ENCODE measurements at places on chromosomes 3 and 15. TPM values are rescaled to one million over a fixed set of nuclear protein-coding genes. Genes with fewer than 3 reads are reported as not detected.

- H3K4me1 ChIP-seq, result no peaks in the 10 kb centered on the region
- H3K36me3 ChIP-seq, result no peaks in the 10 kb centered on the region
- no peak for DNase-seq
- H3K27me3 ChIP-seq, result no peaks in the 10 kb centered on the region
- H3K4me3 ChIP-seq, result no peak overlapping the region
Observed at GRCh38 chr3:73216310-73216709, 154.9 kb downstream of the EBLN2 start.

DNA sequence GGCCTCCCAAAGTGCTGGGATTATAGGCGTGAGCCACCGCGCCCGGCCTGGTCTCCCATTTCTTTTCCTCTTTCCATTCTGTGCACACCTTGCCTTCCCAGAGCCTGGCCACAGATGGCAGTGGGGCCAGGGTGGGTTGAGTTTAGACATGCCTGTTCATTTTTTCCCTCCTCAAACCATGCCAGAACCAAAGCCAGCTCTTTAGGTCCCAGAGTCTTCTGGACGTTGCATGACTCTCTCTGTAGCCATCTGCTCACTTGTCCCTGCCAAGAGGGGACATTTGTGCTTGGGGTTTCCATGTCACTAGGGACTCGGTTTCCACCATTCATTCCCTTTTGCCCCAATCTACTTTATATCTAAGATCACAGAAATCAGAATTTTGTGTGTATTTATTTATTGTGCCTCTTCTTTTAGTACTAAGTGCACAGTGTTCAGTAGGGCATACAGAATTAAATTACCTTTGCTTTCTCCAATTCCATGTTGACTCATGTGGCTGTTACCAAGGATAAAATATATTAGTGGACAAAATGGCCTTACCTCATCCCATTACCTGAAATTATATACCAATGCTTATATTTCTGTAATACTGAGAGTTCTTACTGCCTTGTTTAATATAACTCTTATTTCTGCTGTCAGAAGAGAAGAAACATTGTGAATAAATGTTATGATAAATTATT is 49.6 kb downstream of the USP13 start:
- H3K4me1 ChIP-seq, result no peaks in the 10 kb centered on the region
- no peaks in the 10 kb centered on the region for H3K27me3 ChIP-seq
- no peak overlapping the region for H3K27ac ChIP-seq
- no peak overlapping the region for H3K4me3 ChIP-seq

DNA sequence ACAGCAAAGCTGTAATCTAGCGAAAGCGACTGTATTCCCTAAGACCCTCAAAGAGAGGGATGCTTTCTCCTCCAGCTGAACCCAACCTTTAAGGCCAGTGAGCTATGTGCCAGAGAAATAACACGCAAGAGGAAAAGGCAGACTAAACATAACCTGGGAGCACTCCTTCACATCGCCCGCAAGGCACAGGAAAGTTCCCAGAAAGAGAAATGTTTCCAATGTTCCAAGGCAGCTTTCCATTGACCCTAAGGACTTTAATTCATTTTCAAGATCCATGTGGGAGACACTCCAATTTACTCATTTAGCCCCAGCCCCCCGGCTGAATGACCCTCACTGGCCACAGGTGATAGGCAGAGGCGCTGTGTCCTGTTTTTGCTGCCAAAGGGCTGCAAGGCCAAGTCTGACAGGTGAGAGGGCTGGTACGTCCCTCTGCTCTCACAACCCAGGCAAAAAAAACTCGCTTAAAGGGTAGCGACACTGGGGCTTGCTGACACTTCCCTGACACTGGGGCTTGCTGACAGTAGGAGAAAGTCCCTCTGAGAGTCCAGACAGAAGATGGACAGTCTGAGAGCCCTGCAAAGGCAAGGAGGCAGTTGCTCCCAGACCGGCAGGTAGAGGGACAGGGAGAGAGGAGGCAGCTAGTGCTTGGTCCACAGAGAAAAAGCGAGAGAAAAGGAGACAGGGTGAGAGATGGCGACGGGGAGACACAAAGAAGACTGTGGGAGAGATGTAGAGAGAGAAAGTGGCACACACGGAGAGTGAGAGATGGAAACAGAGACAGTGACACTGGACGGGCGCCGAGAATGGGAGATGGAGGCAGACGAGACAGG is 702 bp downstream of the ARHGEF3 start:
- H3K36me3 ChIP-seq, result no peaks in the 10 kb centered on the region
- DNase-seq, result no peak
- H3K4me3 ChIP-seq, result peak overlapping the region; percentile 71
- peaks cover 43% of the 10 kb centered on the region for H3K4me1 ChIP-seq
- H3K27me3 ChIP-seq, result no peaks in the 10 kb centered on the region
- peak overlapping the region; percentile 35 for H3K27ac ChIP-seq

GRCh38 chr3:194075802-194076460 is 60.0 kb upstream of the HES1 start:
- no peak overlapping the region for H3K27ac ChIP-seq
- H3K36me3 ChIP-seq, result no peaks in the 10 kb centered on the region
- H3K4me1 ChIP-seq, result peaks cover 43% of the 10 kb centered on the region
- H3K4me3 ChIP-seq, result no peak overlapping the region

DNA sequence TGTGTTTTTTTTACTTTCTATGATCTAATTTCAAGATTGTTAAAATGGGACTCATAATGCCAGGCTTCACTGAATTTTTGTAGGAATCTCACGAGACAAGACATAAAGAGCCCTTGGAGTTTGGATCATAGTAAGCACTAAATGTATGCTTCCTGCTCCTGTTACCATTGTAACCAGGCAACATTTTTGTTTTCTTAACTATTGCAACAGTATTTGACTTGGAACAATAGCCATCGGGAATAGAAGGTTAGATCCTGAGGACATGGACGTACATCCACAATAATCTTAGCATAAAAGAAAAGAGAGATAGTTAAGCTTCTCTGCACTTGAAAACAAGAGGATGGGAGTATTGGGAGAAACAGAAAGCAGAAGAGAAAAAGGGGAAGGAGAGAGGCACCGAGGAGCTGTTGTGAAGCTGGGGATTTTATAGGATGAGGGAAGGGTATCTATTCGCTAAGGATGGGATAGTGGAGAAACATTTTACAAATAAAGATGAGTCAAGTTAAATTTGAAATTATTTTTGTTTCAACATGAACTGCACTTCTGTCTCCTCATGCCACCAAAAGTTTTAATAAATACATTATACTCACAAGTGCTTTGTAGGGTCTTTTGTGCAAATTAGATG is 131.4 kb downstream of the TMCO5A start:
- peaks cover 20% of the 10 kb centered on the region for H3K4me1 ChIP-seq
- H3K27ac ChIP-seq, result no peak overlapping the region
- no peak overlapping the region for H3K4me3 ChIP-seq
- H3K36me3 ChIP-seq, result no peaks in the 10 kb centered on the region

DNA sequence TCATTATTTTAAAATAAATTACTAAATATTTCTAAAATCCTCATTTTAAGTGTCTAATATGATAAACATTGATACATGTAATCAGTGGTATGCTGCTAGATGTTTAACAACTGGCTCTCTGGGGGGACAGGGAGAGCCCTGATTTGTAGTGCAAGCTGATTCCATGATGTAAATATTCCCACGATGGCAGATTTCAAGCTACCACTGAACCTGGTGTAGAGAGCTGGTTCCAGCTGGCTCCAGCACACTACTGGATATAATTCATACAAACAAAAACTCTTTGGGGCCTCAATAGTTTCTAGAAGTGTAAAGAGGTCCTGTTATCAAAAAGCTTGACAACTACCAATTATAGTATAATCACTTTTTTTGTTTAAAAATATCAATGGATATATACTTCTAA is 316.2 kb downstream of the SLC9A9 start:
- H3K27me3 ChIP-seq, result no peaks in the 10 kb centered on the region
- no peak overlapping the region for H3K27ac ChIP-seq
- no peaks in the 10 kb centered on the region for H3K36me3 ChIP-seq
- no peak overlapping the region for H3K4me3 ChIP-seq

- H3K27me3 ChIP-seq, result no peaks in the 10 kb centered on the region
- no peaks in the 10 kb centered on the region for H3K4me1 ChIP-seq
- no peaks in the 10 kb centered on the region for H3K36me3 ChIP-seq
- no peak overlapping the region for H3K4me3 ChIP-seq
Observed at GRCh38 chr3:158961911-158962310, 160.1 kb downstream of the MFSD1 start.

DNA sequence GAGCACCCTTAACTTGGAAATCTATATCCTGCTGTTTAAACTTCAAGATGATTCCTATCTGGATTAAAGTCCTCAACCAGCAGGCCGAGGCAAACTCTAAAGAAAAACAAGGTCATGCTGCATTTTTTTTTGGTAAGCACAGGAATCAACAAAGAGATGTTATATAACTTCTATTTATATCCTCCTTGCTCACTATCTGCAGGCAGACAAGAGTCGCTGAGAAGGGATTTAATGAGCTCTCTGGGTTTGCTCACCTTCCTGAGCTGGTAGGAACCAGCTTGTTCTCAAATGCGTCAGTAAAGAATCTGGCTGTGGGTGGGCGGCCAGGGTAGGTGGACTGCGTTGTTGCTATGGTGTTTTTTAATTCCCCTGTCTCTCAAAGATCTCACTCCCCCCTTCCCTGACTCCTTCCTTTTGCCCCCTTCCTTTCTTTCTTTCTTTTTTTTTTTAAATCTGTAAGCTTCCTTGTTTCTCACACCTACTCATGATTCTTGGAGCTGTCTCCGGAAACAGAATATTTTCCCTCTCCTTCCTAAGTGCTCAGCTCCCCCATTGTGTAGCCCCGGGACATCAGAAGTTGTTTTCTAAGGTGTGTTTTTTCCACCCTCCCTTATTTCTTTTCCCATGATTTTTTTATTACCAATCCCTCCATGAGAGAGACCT is 228.8 kb upstream of the BHLHE40 start:
- DNase-seq, result peak; percentile 73
- H3K27ac ChIP-seq, result peak overlapping the region; percentile 86
- no peaks in the 10 kb centered on the region for H3K27me3 ChIP-seq
- H3K4me3 ChIP-seq, result no peak overlapping the region
- peaks cover 26% of the 10 kb centered on the region for H3K4me1 ChIP-seq

DNA sequence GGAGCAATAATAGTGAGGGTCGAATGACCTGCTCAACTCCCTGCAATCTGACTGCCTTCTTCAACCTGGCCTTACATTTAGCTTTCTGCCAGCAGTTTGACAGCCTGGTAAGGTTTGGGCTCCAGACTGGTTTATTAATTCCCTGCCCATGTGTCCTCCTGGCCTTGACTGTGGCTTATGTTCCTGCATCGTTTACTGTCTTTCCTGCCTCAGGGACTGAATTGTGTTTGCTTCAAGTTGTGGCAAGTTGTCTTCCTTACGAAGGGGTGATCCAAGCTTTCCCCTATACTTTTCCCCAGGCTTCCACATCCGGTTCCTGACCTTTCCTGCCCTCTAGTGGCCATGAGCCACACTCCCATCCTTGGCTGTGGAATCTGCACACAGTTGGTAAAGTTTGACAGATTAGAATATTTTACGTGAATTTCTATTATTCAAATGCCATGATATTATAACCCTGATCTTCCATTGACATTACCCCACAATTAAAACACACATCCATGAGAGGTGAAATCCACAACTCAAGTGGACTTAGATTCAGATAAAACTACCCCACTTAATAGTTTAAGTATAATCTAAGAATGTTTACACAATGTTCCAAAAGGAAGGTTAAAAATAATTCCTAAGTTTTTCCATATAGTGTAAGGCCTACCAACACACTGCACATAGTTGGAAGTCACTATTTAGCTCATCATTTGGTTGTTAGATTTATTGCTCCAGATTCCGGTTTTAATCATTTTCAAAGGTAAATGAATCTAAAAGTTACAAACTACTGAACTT is 95.7 kb downstream of the NEDD4 start:
- peaks cover 3% of the 10 kb centered on the region for H3K4me1 ChIP-seq
- H3K27me3 ChIP-seq, result no peaks in the 10 kb centered on the region
- peak overlapping the region; percentile 78 for H3K27ac ChIP-seq
- no peaks in the 10 kb centered on the region for H3K36me3 ChIP-seq
- no peak overlapping the region for H3K4me3 ChIP-seq

DNA sequence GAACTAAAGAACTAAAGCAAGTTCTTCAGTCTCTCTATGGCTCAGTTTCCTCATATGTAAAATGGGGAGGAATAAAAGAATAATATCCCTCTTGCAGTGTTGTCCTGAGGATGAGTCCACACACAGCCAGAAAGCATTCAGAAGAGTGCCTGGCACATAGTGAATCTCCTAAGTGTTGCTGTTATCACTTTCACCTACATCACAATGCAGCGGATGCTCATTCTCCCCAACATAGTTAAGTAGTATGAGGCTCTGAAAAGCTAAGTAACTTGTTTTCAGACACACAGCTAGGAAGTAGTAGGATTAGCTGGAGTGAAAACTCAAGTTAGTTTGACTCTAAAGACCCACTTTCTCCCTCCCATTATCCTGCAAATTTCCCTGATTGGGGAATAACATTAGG is 9.1 kb upstream of the USP3 start:
- H3K27me3 ChIP-seq, result no peaks in the 10 kb centered on the region
- no peak overlapping the region for H3K4me3 ChIP-seq
- no peaks in the 10 kb centered on the region for H3K36me3 ChIP-seq
- no peak overlapping the region for H3K27ac ChIP-seq
- no peak for DNase-seq

GRCh38 chr3:147305533-147306250 is 100.7 kb downstream of the ZIC4 start:
- no peak overlapping the region for H3K4me3 ChIP-seq
- H3K27me3 ChIP-seq, result no peaks in the 10 kb centered on the region
- DNase-seq, result no peak
- H3K27ac ChIP-seq, result no peak overlapping the region

GRCh38 chr15:90143166-90143655 is 40.9 kb upstream of the IDH2 start:
- H3K4me3 ChIP-seq, result no peak overlapping the region
- H3K27ac ChIP-seq, result peak overlapping the region; percentile 47
- H3K27me3 ChIP-seq, result no peaks in the 10 kb centered on the region
- peaks cover 15% of the 10 kb centered on the region for H3K4me1 ChIP-seq
- H3K36me3 ChIP-seq, result no peaks in the 10 kb centered on the region

DNA sequence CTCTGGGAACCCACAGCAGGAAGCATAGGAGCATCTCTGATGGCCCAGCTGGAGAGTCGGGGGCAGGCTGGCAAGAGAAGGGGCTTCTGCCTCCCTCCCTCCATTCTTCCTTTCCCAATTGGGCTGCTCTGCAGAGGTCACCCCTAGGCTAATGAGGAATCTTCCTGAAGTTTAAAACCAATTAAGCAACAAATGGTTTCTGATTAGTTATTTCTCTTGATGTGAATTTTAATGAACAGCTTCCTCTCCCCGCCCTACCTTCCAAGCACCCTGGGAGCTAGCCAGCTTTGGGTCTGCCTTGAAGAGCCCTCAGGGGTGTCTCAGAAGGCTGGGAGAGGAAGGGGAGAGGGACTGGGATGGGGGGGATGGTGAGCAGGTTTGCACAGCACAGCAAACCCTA is 24.6 kb upstream of the HCN4 start:
- no peak for DNase-seq
- no peak overlapping the region for H3K27ac ChIP-seq
- no peaks in the 10 kb centered on the region for H3K27me3 ChIP-seq
- H3K4me1 ChIP-seq, result peaks cover 12% of the 10 kb centered on the region
- H3K36me3 ChIP-seq, result no peaks in the 10 kb centered on the region

- no peak overlapping the region for H3K4me3 ChIP-seq
- H3K4me1 ChIP-seq, result no peaks in the 10 kb centered on the region
- DNase-seq, result no peak
- H3K27me3 ChIP-seq, result no peaks in the 10 kb centered on the region
Observed at GRCh38 chr3:114035896-114036295, 20.4 kb downstream of the CCDC191 start.

- H3K36me3 ChIP-seq, result no peaks in the 10 kb centered on the region
- no peak for DNase-seq
- H3K27me3 ChIP-seq, result no peaks in the 10 kb centered on the region
- peaks cover 2% of the 10 kb centered on the region for H3K4me1 ChIP-seq
Observed at GRCh38 chr15:94847325-94847724, 616.0 kb downstream of the MCTP2 start.

Gene ZWILCH
- total RNA-seq, result 14.8 TPM

Gene FGF7
- 33.8 TPM for total RNA-seq

Gene RYK
- 71.1 TPM for total RNA-seq

Gene ZNF80
- total RNA-seq, result 0.04 TPM

Gene PPM1L
- 11.5 TPM for total RNA-seq

All from muscle of leg (tissue), 16 donors.